ENCODE measurements at places on chromosomes 1 and 21. TPM values are rescaled to one million over a fixed set of nuclear protein-coding genes. Genes with fewer than 3 reads are reported as not detected.

The WNT3A gene
- total RNA-seq: not detected

The HES3 gene
- total RNA-seq: not detected

GRCh38 chr1:231139125-231139649 is 22.7 kb upstream of the TRIM67 start:
- DNase-seq: no peak
- H3K4me1 ChIP-seq: peaks cover 5% of the 10 kb centered on the region
- no peaks in the 10 kb centered on the region for H3K36me3 ChIP-seq
- no peak overlapping the region for H3K27ac ChIP-seq

- no peaks in the 10 kb centered on the region for H3K4me1 ChIP-seq
- H3K27me3 ChIP-seq: no peaks in the 10 kb centered on the region
- no peak for DNase-seq
- H3K4me3 ChIP-seq: no peak overlapping the region
- no peak overlapping the region for H3K27ac ChIP-seq
- H3K36me3 ChIP-seq: no peaks in the 10 kb centered on the region
Observed at GRCh38 chr1:3547055-3548005, 64.0 kb downstream of the MEGF6 start.

GRCh38 chr1:197440715-197441114 is 172.7 kb downstream of the CRB1 start:
- no peak for DNase-seq
- H3K36me3 ChIP-seq: no peaks in the 10 kb centered on the region
- no peak overlapping the region for H3K27ac ChIP-seq

DNA sequence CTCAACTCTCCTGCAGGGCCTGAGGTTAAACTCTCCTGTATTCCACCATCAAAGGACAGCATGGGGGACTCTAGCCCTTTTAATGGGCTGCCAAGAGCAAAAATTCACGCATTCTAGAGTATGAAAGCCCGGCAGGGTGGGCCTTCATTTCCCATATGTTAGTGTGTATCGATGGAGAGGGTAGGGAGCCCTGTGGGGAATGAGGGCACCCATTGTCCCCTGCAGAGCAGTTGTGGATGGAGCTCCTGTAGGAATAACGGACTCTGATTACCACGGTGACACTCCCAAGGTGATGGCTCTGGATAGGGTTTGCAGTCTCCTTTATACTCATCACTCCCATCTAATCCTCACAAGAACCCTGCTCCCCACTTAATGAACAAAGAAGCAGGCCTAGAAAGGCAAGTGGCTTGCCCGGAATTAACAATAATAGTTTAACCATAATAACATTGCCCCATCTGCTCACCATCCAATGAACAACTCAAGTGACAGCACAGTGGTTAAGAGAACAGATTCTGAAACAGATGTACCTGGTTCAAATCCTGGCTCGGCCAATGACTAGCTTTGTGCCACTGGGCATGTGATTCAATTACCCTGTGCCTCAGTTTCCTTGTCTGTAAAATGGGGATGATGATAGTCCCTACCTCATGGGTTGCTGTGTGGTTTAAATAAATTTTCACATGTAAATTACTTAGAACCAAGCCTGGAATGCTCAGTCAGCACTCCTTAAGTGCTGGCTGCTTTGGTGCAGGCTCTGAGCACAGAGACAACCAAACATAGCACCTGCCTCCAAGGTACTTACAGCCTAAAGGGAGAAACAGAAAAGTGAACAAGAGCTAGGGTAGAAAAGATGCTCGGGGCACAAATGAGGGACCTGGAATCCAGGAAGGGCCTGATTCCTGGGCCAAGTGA is 29.0 kb downstream of the HIVEP3 start:
- H3K4me3 ChIP-seq: no peak overlapping the region
- peaks cover under 1% of the 10 kb centered on the region for H3K36me3 ChIP-seq
- peaks cover 66% of the 10 kb centered on the region for H3K4me1 ChIP-seq
- H3K27ac ChIP-seq: peak overlapping the region; percentile 74
- H3K27me3 ChIP-seq: no peaks in the 10 kb centered on the region
- peak; percentile 3 for DNase-seq

GRCh38 chr1:65813956-65814355 is 21.3 kb downstream of the PDE4B start:
- peaks cover 19% of the 10 kb centered on the region for H3K4me1 ChIP-seq
- DNase-seq: no peak
- peaks cover 1% of the 10 kb centered on the region for H3K36me3 ChIP-seq
- no peak overlapping the region for H3K4me3 ChIP-seq
- H3K27ac ChIP-seq: no peak overlapping the region
- peaks cover 17% of the 10 kb centered on the region for H3K27me3 ChIP-seq

- peaks cover 14% of the 10 kb centered on the region for H3K4me1 ChIP-seq
- peaks cover 25% of the 10 kb centered on the region for H3K27me3 ChIP-seq
- H3K4me3 ChIP-seq: no peak overlapping the region
- DNase-seq: peak; percentile 44
Observed at GRCh38 chr1:206658264-206658980, 23.1 kb downstream of the DYRK3 start.
